ENCODE measurements at places on chromosomes 11 and 22. TPM values are rescaled to one million over a fixed set of nuclear protein-coding genes. Genes with fewer than 3 reads are reported as not detected.

The TSPAN32 gene
- 1.2 TPM for total RNA-seq

- DNase-seq, result no peak
Measured at GRCh38 chr22:37657590-37658132, 862 bp upstream of the PDXP start.

The CNTN5 gene
- 3.4 TPM for total RNA-seq

GRCh38 chr11:8032122-8032521 lies 45.0 kb downstream of the EIF3F start:
- DNase-seq, result no peak

- DNase-seq, result no peak
Measured at GRCh38 chr22:30036656-30037055, 43.6 kb upstream of the HORMAD2 start.

- no peak for DNase-seq
Measured at GRCh38 chr11:39190751-39191150, 2268.7 kb downstream of the LRRC4C start.

DNA sequence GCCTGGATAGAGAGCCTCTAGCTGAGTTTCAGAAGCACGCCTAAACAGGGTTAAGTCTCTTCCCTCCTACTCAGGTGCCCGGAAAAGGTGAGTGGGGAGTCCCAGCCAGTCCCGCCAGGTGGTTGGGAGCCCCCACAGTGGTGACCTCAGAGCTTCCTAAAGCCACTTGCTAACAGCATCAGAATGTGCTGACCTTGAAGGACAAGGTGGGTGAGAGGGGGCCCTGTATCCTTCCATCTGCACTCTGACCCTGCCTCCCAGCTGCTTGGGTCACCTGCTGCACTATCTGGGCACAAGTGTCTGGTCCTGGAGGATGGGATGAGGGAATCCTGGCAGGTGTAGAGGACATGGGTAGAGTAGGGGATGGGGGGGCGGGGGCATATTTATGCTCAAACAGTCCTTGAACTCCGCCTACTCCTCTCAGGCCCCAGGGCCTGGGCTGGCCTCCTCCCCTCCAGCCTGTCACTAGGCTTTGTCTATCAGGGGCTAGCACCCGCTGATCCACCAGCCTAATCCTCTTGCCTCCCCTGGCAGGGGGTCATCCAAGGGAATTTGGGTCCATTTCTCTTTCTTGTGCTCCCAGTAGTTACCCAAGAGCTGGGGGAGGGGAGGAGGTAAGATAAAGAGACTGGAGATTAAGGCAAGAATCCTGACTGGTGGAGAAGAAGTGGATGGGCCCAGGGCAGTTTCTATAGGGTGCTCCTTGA lies 3.4 kb downstream of the USP2 start:
- DNase-seq, result no peak

DNA sequence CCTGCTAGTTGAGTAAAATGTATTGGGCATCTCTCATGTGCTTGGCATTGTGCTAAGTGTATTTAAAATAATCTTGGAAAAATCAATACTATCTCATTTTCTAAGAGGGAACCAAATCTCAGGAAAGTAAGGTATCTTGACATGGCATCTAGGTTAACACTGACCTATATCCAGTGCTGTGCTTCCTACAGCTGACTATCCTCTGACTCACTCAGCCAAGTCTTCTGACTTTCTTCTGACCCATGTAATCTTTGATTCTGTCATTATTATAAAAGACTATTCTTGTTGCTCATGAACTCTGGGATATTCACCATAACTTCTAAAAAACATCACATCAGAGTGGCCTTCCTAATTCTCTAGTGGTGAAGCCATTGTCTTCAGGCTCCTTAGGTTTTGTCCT lies 304.1 kb upstream of the TENM4 start:
- no peak for DNase-seq

The SLC22A9 gene
- not detected for total RNA-seq

DNA sequence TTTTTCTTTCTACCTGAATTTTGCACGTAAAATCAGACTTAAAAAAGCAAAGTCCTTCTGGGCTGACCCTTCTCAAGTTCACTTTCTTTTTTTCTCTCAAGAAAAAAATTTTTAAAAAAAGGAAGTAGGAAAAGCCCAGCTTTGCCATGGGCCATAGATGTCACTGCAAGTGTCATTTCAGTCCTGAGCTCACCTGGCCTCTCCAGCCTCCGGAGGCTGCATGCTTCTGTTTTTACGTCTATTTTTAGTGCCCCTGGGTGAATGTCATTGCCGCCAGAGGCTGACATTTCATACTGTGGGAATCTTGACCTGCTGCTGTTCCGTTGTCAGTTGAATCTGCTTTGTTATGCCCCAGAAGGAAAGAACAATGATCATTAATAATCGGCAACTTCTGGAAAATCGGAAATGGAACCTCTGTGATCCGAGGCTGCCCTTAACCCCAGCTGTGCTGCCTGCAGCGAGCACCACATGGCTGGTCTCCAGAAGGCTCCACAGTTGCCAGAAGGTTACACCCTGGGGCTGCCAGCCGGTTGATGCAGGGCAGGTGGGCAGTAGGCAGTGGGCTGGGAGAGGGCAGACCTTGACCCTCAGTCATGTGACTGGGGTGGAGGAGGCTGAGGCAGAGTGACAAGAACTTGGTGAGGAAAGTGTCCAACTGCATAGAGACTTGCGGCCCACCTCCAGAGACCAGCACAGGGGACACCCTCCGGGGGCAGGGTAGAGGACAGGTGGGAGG lies 16.7 kb upstream of the MYEOV start:
- no peak for DNase-seq

GRCh38 chr11:126925321-126926093 lies 75.1 kb downstream of the KIRREL3 start:
- no peak for DNase-seq

GRCh38 chr11:114972105-114972504 lies 293.8 kb downstream of the NXPE2 start:
- DNase-seq, result no peak
